ENCODE measurements at places on chromosomes 7 and 10.

- DNase-seq: no peak
Measured at GRCh38 chr7:131355917-131356777, 28.5 kb downstream of the MKLN1 start.

GRCh38 chr7:36161996-36162395 lies 8.9 kb downstream of the EEPD1 start:
- no peak for DNase-seq

- DNase-seq: no peak
Measured at GRCh38 chr7:32039000-32039756, 31.0 kb downstream of the PDE1C start.

GRCh38 chr7:23470330-23471105 lies at the start of gene IGF2BP3:
Gene IGF2BP3 (minus strand): TSS chr7:23470491. CDS start chr7:23470110, 381 bp downstream.
- peak; percentile 86 for DNase-seq

DNA sequence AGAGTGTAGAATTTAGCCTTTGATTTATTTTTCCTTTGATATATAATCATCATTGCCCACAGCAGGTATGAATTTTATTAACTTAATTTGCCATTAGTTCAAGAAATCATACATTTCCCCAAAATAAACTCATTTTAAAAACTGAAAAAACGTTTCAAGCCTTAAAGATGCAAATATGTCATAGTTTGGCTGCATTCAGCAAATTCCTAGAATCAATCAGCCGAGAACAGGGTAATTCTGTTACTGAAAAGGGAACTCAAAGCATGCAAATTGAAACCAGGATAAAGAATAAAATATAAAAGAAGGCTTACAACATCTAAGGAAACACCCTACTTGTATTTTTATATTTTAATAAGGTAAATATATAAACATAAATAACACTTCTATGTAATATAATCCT lies 233.8 kb upstream of the PRKCQ start:
- DNase-seq: no peak

DNA sequence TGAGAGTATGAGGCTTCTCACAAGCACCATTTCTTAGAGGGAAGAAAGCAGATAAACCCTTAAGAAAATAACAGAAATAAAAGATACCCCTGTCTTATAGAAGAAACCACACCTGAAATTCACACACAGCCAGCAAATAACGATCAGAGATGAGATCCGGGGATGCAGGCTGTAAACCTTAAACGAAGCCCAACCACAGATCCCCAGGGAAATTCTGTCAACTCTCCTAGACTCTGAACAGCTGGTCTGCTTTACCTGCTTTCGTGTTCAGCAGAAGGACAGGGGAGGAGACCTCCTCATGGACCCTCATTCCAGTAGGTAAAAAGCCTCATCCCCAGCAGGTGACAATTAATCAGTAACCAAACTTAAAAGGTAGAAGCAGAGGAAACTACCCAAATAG lies 45.0 kb downstream of the VOPP1 start:
- DNase-seq: no peak

- DNase-seq: peak; percentile 16
Measured at GRCh38 chr7:16564909-16565426, 38.3 kb downstream of the LRRC72 start.
